GM12878 (cell line): ENCODE measurements at places on chromosomes 13 and 19. TPM values are rescaled to one million over a fixed set of nuclear protein-coding genes. Genes with fewer than 3 reads are reported as not detected.

Gene WASF3
- total RNA-seq: 0.05 and 0.10 TPM in 2 replicates

DNA sequence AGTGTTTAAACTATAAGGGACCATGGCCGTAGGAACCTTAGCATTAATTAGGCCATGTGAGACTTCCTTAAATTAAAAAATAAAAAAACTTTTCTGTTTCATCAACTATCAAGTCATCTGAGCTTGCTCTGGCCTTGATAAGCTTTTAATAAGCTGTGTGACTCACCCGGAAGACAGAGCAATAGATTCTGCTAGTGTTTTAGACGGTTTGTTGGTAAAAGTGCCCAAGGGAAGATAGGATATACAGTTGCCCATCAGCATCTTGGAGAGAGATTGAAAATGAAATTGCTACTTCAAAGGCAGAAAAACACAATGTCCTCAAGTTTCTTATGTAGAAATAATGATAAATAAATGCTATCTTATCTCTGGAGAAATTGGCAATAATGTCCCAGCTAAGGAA is 31.2 kb upstream of the RCBTB2 start:
- peaks cover 38% of the 10 kb centered on the region for H3K4me1 ChIP-seq
- no peak overlapping the region; the same call in 1 of the 2 replicates for H3K27ac ChIP-seq
- no peaks in the 10 kb centered on the region for H3K27me3 ChIP-seq
- no peak for DNase-seq

DNA sequence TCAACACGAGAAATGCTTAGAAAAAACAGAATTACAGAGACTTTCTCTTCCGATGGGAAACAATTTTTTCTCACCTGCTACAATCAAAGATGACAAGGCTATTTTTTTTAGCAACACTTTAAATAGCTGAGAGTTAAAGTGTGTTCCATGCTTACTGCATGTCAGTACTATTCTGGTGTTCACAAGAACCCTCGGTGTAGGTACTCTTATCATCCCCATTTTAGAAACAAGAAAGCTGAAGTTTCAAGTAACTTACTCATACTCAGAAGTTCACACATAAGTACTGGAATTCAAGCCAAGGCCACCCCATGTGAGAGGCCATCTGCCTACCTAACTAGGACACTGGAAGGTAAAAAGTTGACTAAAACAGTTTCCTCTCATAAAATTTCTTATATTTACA is 9.0 kb upstream of the TNFRSF19 start:
- no peak overlapping the region for H3K4me3 ChIP-seq
- H3K27ac ChIP-seq: peak overlapping the region; percentile 98
- no peaks in the 10 kb centered on the region for H3K36me3 ChIP-seq
- H3K27me3 ChIP-seq: no peaks in the 10 kb centered on the region
- peaks cover 51% of the 10 kb centered on the region for H3K4me1 ChIP-seq
- peak; percentile 92 for DNase-seq

DNA sequence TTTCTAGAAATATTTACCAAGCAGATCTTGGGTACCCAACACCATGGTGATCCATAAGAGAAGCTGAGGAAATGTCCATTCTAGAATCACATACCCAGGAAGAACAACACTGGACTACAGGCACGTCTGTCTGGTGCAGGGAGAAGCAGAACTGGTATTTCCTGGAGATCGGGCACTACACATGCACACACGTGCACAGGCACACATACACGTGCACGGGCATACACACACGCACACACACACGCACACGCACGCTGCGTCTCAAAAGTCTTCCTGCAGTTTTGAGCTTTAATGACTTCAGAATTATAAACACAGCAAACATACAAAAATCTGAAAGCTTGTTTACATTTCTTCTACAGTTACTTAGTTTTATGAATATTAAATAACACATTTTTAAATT is 189.8 kb downstream of the DCLK1 start:
- H3K36me3 ChIP-seq: no peaks in the 10 kb centered on the region
- no peaks in the 10 kb centered on the region for H3K27me3 ChIP-seq
- no peaks in the 10 kb centered on the region for H3K4me1 ChIP-seq
- no peak overlapping the region for H3K27ac ChIP-seq

- H3K27ac ChIP-seq: no peak overlapping the region
- no peak overlapping the region for H3K4me3 ChIP-seq
- DNase-seq: no peak
- no peaks in the 10 kb centered on the region for H3K4me1 ChIP-seq
Observed at GRCh38 chr19:29479941-29480340, 45.9 kb upstream of the VSTM2B start.

- H3K4me1 ChIP-seq: no peaks in the 10 kb centered on the region
- no peaks in the 10 kb centered on the region for H3K36me3 ChIP-seq
- no peak overlapping the region for H3K27ac ChIP-seq
- DNase-seq: no peak
- no peak overlapping the region for H3K4me3 ChIP-seq
- peaks cover 3% of the 10 kb centered on the region; the same call in 1 of the 2 replicates for H3K27me3 ChIP-seq
Observed at GRCh38 chr13:36129539-36129938, 1.6 kb downstream of the DCLK1 start.

DNA sequence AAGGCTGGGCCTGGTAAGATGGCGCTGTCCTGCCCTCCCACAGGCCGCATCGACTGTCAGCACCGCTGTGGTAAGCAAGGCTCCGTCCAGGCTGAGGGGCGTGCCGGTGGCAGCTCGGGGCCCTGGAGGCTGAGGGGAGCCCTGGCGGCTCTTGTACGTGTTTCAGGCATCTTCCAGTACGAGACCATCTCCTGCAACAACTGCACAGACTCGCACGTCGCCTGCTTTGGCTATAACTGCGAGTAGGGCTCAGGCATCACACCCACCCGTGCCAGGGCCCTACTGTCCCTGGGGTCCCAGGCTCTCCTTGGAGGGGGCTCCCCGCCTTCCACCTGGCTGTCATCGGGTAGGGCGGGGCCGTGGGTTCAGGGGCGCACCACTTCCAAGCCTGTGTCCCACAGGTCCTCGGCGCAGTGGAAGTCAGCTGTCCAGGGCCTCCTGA is 1.2 kb downstream of the IZUMO4 start:
- H3K27ac ChIP-seq: no peak overlapping the region
- H3K4me1 ChIP-seq: peaks cover 10% of the 10 kb centered on the region
- no peaks in the 10 kb centered on the region for H3K27me3 ChIP-seq
- DNase-seq: no peak
- H3K36me3 ChIP-seq: peaks cover 25% of the 10 kb centered on the region

DNA sequence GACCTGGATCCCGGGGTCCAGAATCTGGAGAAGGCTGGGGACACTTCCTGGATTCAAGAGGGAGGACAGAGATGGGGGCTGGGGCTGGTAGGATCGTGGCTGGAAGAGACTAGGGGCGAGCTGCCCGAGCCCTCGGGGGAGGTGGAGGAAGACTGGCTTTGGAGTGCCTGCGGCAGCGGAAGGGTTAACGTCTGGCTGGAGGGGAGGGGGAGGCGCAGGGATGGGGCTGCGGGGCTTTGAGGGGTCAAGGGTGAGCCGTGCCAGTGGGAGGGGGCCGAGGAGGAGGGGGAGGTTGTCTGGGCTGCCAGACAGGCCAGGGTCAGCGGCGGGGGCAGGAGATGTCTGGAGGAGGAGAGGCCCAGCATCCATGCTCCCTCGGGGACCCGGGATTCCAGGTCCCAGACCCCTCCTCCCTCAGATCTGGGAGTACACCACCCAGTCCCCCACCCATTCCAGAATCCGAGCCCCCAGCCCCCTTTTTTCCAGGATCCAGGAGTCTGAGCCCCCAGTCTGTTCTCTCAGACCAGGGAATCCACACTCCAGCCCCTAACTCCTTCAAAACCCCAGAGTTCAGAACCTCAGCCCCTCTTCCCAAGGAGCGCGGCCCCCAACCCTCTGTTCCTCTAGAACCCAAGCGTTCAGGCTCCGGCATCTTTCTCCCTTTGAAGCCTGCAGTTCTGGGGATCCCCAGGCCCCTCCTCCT is 3.2 kb upstream of the SPACA6 start:
- no peaks in the 10 kb centered on the region for H3K36me3 ChIP-seq
